ENCODE measurements at places on chromosomes 4 and X.
A peak's percentile ranks its signal among the peaks of the same experiment; 100 is the strongest.

GRCh38 chr4:45346816-45347435 lies 620.6 kb upstream of the GNPDA2 start:
- DNase-seq: no peak

DNA sequence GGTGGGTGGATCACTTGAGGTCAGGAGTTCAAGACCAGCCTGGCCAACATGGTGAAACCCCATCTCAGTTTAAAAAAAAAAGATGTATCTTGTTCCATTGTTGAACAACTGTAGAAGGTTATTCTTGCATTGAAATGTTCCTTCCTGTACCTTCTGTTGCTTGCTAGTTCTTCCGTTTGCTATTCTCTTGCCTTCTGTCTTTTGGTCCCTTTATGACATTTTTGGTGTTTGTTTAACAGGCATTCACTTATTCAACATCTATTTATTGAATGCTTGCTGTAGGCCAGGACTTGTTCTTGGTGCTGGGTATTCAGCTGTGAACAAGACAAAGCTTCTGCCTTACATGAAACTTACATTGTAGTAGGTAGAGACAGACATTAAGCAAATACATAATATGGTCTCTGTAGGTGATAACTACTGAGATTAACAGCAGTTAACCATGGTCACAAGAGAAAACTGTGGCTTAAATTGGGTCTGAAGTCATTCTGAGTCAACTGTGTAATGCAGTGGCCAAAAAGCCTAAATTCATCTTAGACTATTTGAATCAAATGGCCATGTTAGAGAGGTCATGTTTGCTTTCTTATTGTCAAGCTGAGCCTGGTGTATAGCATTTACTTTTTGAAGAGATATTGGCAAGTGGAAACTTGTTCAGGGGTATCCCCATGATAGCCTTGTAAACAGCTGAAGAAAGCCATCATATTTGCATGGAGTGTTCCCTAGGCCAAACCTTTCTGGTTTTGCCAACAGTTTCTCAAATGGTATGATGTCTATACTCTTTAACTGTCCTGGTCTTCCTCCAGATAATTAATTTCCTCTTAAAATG lies 35.6 kb downstream of the GAB1 start:
- DNase-seq: no peak

GRCh38 chrX:37993176-37993575 lies 13.2 kb upstream of the SYTL5 start:
- DNase-seq: no peak

GRCh38 chr4:183801457-183802165 lies 103.5 kb upstream of the STOX2 start:
- no peak for DNase-seq

DNA sequence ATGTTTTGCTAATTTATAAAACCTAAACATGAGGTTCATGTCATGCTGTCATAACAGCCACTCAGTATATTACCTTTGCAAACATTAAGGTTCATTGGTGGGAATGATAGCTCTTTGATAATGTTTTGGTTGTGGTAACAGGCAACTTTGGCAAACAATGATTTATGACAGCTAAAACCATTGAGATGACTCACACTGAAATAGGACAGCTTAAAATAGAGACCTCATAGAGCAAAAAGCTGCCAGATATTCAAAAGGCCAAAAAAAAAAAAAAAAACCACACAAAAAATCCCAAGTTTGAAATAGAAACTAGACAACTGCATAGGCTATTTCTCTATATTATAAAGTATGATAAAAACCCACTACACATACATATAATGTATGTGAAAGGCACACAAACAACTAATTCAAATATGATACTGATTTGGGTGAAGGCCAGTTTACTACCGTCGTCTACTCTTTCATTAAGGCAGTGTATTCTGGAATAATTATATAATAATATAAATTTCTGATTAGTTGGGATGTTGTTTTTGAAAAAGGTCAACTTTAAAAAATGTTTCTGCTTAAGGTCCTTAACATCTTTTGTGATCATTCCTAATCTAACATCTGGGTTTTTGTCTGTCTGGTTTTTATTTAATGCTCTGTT lies 646.0 kb upstream of the PITX2 start:
- no peak for DNase-seq

- DNase-seq: no peak
Measured at GRCh38 chr4:76987153-76987591, 37.6 kb downstream of the SEPTIN11 start.

- no peak for DNase-seq
Measured at GRCh38 chr4:14837860-14838259, 164.4 kb upstream of the CPEB2 start.

- no peak for DNase-seq
Measured at GRCh38 chrX:3252744-3253143, 93.7 kb downstream of the MXRA5 start.

GRCh38 chrX:105882581-105883275 lies 60.4 kb downstream of the NRK start:
- no peak for DNase-seq

DNA sequence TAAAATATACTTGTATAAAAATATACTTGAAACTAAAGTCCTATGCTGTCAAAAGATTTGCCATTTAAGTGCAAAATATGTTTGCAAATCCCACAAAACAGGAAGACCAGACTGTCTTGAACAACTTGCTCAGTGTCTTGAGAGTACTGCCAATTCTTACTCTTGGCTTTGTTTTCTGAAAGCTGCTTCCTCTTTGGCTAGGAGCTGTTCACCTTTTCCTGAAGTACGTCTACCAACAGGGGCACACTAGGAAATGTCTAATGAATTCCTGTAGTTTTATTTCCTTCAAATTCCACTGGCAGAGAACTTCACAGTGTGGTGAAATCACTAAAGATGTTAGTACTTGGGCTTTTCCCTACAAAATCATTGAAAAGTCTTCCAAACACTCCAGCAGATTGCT lies 46.4 kb upstream of the ABCG2 start:
- DNase-seq: no peak

DNA sequence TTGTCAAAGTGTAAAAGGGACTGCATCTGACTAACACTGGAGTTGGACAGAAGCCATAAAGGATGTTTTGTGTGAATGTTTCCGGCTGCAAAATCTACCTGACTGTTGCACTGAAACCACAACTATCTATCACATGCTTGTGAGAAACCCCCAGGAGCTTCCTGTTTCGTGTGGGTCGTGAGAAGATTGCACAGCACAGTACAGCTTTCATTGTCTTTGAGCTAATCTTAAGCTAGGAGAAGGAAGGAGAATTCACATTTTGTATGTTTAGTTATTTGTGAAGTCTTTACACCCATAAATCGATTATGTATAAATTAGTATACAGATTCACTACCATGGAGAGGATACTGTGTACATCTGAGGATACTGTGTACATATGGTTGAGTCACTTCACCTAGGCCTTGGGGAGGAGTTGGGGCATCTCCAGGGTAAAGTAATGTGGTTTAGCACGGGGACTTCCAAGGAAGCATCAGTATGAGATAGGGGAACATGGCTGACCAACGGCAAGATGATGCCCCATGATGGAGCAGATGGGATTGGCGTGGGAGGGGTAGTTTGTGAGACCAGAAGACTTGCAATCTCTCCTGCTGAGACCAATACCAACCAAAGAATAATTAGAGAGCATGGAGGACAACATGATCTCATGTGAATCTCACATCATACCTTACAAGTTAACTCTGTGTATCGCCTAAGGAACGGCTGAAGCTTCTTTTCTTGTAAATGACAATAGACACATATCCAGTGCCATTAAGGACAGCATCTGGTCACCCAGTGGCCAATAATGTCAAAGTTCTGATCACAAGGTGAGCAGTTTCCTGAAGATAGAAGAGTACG lies 43.1 kb upstream of the FAM9C start:
- no peak for DNase-seq

- no peak for DNase-seq
Measured at GRCh38 chr4:26418107-26418506, 72.2 kb downstream of the CCKAR start.

- peak; percentile 7 for DNase-seq
Measured at GRCh38 chr4:25367004-25367621, 9.9 kb upstream of the ANAPC4 start.

GRCh38 chr4:4284827-4285618 lies 4.9 kb downstream of the LYAR start:
- no peak for DNase-seq

GRCh38 chr4:80186676-80187075 lies 10.6 kb upstream of the PRDM8 start:
- no peak for DNase-seq

DNA sequence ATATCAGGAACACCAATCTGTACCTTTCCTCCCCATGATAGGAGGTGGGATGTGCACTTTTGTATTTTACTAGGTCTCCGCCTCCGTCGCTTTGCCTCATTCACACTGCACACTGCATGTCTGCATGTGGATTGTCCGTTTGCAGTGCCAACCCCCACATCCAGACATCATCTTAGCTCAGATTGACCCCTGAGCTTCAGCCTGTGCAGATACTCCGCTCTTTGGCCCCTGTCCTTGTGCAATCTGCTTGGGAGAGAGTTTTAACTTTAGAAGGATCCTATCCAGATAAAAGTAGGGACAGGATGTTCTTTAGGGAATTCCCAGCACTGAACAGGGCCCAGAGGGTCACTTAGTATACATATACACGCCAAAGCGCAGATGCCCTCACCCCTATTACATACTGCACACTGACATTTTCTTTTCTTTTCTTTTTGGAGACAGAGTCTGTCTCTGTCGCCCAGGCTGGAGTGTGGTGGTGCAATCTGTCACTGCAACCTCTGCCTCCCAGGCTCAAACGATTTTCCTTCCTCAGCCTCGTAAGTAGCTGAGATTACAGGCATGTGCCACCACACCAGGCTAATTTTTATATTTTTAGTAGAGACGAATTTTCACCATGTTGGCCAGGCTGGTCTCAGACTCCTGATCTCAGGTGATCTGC lies 43.3 kb upstream of the FBXW7 start:
- no peak for DNase-seq

- no peak for DNase-seq
Measured at GRCh38 chr4:139762720-139763119, 97.1 kb downstream of the MGST2 start.

GRCh38 chr4:165634766-165635165 lies 238.3 kb upstream of the TLL1 start:
- no peak for DNase-seq

GRCh38 chr4:2537011-2537830 lies 774 bp downstream of the FAM193A start:
- DNase-seq: peak; percentile 20

- DNase-seq: no peak
Measured at GRCh38 chr4:128347930-128348660, 60.5 kb upstream of the PGRMC2 start.

GRCh38 chr4:101885574-101885973 lies 95.0 kb downstream of the BANK1 start:
- no peak for DNase-seq

GRCh38 chrX:109485470-109486340 lies 3.8 kb upstream of the GUCY2F start:
- DNase-seq: peak; percentile 68

DNA sequence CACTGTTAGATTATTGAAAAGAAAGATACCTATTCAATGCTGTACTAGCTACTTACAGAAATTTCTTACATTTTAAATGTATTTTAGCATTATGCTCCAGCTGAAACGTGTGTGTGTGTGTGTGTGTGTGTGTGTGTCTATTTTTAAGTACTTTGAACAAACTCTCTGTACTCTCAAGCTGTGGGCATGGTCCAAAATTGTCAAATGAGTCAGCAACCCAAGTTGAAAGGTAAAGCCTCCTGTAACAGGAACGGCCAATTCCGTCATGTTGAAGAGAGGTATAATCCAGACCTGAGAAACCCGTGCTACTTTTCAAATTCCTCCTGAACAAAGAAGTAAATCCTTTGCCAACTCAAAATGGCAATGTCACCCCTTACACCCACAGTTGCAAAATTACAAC lies 20.5 kb downstream of the MAOB start:
- DNase-seq: no peak

DNA sequence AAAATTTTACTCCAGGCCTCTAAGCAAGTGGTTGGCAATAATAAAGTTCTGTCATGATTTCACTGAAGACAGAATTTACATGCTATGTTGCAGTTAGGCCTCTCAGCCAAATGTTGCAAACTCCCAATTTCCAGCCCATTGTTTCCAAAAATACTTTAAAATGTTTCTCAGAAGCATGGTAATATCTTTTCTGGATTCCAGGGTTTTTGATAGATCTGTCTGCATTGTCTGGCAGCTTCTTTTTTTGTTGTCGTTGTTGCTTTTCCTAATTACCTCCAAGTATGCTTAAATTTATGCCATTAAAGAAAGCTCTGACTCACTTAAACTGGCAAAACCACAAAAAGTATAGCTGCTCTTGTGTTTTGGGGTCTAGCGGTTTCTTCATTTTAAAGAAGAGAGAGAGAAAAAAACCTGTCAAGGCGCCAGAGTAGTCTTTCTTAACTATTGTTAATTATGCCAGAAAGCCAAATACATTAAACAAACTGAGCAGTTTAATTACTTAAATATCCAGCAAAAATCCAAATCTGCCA lies 97.0 kb downstream of the AGTR2 start:
- DNase-seq: no peak

- no peak for DNase-seq
Measured at GRCh38 chr4:188221090-188221489, 81.8 kb downstream of the TRIML1 start.

DNA sequence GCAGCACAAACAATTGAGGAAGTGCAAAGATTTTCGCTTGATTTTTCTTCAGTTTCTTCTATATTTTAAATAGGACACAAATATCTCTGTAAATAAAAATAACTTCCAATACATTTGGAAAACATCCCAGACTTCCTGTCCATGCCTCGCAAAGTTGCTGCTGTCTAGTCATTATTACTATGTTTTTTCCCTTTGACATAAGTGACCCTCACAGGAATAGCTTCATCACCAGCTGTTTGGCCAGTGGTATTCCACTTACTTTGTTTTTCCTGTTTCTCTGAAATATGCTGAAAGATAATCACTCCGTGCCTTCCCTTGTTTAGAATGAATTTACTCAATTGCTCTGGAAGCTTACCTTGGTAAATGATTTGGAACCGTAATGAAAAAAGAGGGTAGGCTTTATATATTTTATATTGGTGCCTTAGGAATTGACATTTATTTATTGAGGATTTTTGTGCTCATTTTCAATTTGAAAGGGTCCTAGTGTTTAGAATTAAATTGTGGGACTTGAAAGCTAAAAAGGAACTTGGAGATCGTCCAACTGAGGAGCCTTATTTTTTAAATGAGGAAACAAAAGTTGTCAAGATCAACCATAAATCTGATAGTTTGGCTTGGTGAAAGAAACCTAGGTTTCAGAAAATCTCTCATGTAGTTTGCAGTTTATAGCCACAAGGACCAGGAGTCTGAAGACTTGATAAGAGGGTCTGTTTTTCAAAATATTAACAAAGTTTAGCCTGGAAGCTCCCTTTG lies 65.6 kb downstream of the CDKL5 start:
- no peak for DNase-seq

GRCh38 chr4:147860960-147861359 lies 129.1 kb downstream of the ARHGAP10 start:
- DNase-seq: no peak

DNA sequence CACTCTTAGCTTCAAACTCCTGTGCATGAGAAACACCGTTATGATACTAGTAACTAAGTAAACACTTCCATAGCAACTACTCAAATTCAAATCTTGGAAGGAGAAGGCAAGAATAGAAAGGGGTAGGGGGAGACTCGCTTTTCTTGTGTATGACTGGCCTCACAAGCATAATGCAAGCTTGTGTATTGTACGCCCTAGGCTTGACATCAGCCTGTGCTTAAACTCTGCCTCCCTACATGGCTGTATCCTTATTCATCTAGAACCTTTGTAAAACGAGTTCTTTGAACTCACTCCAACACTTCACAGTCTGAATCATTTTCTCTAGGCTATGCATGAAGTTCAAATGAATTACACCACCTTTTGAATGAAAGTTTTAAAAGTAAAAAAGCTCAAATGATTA lies 1071.2 kb upstream of the ADGRL3 start:
- DNase-seq: no peak

All from NCI-H2081 treated with DMSO at 0.1 percent for 48 hours (cell line).